ENCODE measurements at places on chromosomes 12 and 14.

- DNase-seq = no peak
Measured at GRCh38 chr12:75656648-75657047, 145.2 kb upstream of the KRR1 start.

GRCh38 chr12:120254809-120255208 lies 10.7 kb downstream of the PXN start:
- DNase-seq = peak; percentile 55

- DNase-seq = no peak
Measured at GRCh38 chr14:99779751-99780150, 13.5 kb upstream of the EML1 start.

DNA sequence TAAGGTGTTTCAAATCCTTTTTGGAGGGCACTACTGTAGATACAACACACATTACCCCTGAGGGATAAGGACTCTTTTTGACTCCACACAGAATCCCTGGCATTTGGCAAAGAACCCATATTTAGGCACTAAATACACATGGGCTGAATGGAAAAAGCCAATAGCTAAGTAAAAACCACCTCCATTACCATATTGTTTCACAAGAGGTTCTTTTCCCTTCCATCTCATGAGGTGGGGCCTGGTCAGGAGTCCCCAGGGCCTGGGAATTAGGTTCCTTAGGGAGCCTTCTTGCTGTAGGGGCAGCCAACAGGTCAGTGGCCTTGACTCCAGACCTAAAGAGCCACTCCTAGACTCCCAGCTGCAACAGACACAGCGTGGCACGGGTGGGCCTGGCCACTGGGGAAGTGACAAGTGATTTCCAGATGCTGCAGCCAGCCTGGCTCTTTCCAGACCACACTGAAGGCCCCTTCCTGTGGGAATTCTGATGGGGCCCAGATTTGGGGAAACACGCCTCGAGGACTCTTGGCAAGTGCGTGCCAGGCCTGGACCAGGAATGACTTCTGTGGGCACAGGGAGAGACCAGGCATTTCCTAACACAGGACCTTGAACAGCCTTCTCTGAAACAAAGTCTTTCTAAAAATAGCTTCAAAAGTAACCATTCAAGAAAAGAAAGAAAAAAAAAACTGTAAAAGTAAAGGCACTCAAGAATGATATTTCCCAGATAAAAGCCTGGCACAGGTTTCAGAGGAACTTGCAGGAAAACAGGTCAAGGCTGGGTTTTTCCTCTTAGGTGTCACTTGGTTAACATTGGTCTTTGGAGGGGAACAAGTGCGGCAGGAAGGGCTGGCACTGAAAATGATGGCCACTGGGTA lies 18.1 kb downstream of the SSH1 start:
- DNase-seq = no peak

DNA sequence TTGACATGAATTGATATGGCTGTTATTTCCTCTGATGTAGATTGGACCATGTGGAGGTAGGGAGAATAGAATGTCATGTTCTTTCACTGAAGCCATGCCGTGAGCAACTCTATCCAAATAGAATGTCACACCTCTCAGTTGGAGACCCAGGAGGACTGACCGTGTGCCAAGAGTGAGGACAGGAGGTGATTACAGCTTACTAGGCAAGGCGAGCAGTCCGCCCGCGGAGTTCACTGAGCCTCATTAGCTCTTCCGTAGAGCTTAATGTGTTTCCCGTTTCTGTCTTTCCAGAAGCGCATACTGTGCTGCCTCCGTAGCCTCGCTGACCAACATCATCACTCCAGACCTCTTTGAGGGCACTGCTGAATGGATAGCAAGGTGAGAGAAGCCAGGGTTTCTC lies 45.6 kb downstream of the FNTB start:
- DNase-seq = no peak

- DNase-seq = no peak
Measured at GRCh38 chr12:91591639-91591987, 409.0 kb upstream of the DCN start.

DNA sequence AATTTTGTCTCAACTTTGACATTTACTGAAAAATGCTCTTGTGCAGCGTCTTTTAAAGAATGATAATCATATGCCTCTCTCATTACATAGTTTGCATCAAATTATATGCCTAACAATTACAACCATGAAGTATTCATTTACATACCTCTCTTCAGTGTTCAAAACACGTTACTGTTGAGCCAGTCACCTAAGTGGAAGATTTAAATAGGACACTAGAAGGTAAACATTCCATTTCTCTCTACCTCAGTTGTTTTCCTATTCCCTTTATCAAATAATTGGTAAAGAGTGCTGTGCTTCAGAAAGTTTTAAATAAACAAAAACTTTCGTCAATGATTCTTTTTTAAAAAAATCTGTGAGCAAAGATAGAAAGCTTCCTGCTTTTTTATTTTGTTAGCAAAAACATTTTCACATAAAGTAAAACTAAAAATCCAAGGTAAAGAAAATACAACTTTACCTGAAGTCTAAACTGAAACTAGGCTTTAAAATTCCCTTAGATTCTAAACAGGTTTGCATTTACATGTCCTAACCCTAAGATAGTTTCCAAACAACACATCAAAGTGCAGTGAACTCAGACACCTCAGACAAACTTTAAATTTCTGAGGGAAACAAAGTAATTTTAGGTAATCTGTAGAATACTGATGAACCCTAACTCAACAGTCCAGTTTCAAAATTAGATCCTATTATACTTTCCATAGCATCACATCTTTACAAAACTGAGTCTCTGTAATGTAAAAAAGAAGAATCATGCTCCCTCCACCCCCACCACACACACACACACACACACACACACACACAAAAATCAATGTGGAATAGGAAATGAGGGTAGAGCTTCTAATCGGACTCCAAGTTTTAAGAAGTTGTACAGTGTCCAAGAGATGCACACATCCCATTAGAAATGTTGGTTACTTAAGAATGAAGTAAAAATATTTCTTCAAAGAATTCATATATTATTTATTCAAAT lies 46.2 kb downstream of the PAWR start:
- no peak for DNase-seq

Data from activated naive CD4-positive, alpha-beta T cell treated with anti-CD3 and anti-CD28 coated beads for 36 hours (primary cell).